ENCODE measurements at places on chromosomes 16 and 17.

DNA sequence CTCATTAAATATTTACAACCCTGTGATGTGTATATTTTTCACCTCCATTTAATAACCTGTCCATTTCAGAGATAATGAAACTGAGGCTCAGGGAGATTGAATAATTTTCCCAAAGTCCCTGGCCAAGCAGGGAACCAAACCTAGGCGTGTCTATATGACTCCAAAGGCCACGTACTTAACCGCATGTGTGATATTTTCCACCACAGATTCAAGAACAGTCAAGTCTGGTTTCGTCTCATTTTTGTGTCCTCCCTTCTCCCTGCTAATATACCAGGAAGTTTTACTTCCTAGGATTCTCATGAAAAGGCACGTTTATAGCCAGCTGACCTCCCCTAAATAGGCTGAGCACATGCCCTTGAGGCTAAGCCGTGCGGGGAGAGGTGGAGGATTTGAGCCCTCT, 15.3 kb downstream of the WFIKKN2 start:
- DNase-seq = no peak

DNA sequence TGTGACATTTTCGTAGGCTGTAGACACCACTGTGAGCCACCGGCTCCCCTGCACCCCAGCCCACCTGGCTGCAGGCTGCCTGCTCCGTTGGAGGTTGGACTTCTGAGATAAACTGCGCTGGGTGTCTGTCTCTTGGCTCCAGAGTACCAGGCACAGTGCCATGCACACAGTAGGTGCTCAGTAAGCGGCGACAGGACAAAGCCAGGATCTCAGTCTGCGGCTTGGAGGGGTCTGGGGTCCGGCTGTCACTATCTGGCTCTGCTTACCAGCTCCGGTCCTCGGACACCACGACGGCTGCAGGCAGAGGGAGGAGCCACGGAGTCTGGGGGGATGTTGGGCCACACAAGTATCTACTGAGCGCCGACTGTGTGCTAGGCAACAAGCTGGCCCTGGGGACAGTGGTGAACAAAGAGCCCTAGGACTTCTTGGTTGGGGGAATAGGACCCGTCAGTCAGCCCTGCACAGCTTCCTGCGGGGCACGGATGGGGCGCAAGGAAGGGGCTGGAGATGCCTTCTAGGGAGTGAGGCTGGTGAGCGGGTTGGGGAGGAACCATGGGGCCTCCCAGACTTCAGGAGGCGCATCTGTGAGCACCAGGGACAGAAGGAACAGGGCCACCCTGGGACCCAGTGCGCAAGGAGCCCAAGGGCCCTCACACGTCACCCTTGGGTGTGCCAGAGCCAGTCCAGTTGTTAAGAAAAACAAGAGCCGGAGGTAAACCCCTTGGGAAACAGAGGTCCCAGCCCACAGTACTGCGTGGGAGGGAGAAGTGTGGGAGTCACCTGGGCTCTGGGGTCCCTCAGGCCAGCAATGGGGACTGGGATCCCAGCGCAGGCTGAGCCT, 17.3 kb downstream of the JPH3 start:
- DNase-seq = no peak

DNA sequence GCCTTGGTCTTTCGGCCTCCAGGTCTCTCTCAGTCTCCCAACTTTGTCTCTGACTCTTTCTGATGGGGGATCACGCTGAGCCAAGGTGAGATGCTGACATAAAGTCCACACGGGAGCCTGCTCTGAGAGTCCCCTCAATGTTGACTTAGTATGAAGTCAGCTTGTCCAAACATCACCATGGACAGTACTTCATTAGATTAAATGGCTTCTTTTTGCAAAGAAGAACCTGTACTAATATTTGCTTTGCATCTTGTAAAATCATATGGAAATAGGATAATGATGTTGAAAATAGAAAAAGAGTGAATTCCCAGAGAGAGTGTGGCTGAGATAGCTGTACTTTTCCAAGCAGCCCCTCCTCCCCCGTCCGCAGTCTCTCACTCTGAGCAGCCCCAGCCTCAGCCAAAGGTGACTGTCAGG, 56.7 kb upstream of the SIAH1 start:
- DNase-seq = no peak

DNA sequence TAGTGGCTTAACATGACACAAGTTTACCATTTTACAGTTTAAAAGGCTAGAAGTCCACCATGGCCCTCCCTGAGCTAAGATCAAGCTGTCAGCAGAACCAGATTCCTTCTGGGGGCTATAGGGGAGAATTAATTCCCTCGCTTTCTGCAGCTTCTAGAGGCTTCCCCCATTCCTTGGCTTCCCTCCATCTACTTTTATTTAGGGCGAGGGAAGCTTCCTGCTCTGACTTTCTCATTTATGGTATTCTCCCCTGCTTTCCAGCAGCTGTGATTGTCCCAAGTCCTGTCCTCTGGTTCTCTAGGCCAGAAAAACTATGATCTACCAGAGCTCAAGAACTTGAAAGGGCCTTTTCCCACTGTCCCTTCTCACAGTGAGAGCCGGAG, 4.3 kb downstream of the CETP start:
- DNase-seq = no peak

DNA sequence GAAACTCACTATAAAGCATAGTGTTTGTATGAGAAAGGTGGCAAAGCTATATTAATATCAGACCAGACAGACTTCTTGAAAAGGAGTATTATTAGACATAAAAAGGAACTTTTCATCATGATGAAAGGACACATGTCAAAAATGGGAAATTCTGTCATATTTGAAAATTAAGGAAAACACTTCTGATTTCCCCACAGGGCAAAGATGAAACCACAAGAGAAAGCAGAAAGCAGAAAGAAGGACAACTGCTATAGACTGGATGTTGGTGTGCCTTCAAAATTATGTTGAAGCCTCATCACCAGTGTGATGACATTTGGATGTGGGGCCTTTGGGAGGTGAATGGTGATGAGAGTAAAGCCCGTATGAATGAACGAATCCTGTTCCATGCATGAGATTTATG, 193.0 kb downstream of the STX8 start:
- DNase-seq = no peak

- DNase-seq = no peak
Observed at GRCh38 chr16:57801809-57802340, 416 bp downstream of the KIFC3 start.

DNA sequence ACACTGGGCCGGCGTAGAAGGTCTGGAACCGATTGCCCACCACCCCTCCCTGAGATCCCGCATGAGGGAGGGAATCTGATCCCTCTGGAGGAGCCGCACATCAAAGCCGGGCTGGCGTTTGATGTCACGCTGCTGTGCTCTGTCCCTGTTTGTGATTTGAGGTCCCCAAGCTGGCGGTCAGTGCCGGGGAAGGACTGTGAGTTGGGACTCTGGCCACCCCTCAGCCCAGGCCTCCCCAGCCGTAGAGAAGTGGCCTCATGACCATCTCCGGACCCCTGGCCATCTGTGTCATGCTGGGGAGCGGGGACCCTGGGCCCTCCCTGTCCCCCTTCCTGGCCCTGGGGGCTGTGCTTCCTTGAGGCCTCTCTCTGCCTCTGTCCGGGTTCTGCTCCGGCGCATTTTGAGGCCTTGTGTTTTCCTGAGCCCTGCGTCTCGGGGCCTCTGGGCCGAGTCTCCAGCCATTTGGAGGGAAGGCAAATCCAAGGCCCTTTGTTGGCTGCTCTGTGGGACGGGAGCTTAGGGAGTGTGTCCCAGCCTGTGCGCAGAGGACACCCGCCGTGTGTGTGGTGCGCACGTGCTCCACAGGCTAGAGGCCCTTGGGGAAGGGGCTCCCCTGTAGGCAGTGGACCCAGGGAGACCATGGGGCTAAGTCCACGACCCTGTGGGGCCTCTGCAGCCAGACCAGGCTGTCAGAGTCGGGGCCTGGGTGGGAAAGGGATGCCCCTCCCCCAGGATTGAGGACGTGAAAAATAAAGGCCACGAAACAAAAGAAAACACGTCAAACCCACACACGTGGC, 15.1 kb downstream of the ASPSCR1 start:
- no peak for DNase-seq
